Thyroid gland (tissue), 4 donors: ENCODE measurements at places on chromosomes 7 and 10. TPM values are rescaled to one million over a fixed set of nuclear protein-coding genes. Genes with fewer than 3 reads are reported as not detected.

Gene DOCK1
- 125 TPM for total RNA-seq

Gene FBXW4
- total RNA-seq = 59.5 TPM

- no peak overlapping the region for H3K27ac ChIP-seq
- no peak overlapping the region for H3K4me3 ChIP-seq
- no peak for DNase-seq
- peaks cover 6% of the 10 kb centered on the region for H3K4me1 ChIP-seq
Observed at GRCh38 chr7:27203964-27204594, 4.2 kb upstream of the HOXA13 start.

Gene KCNK18
- not detected for total RNA-seq
